Breast epithelium (tissue), 4 donors: ENCODE measurements at places on chromosomes 1 and 21. TPM values are rescaled to one million over a fixed set of nuclear protein-coding genes. Genes with fewer than 3 reads are reported as not detected.

The TMEM63A gene
- 69.6 TPM for total RNA-seq

The LINGO4 gene
- 0.33 TPM for total RNA-seq

The PPFIA4 gene
- total RNA-seq = 0.80 TPM

DNA sequence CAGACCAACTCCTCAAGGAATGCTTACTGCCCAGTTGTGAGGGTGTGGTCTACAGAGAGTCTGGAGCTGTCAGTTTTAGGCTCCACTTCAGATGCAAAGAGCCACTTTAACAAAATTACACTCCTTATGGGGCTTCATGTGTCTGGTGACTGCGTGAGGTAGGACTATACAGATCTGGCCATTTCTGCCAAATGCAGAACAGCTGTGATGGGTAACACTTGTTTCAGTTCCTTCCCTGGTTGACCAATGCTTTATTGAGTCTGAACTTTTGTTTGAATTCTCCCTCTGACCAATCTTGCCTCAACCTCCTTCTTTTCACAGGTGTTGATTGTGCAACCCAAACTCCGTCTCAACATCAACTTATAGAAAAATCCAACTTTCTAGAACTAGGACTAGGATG is 181.2 kb downstream of the OMA1 start:
- H3K4me3 ChIP-seq = no peak overlapping the region
- no peaks in the 10 kb centered on the region for H3K27me3 ChIP-seq
- no peak for DNase-seq
- no peaks in the 10 kb centered on the region for H3K36me3 ChIP-seq
- no peaks in the 10 kb centered on the region for H3K4me1 ChIP-seq
- no peak overlapping the region for H3K27ac ChIP-seq

DNA sequence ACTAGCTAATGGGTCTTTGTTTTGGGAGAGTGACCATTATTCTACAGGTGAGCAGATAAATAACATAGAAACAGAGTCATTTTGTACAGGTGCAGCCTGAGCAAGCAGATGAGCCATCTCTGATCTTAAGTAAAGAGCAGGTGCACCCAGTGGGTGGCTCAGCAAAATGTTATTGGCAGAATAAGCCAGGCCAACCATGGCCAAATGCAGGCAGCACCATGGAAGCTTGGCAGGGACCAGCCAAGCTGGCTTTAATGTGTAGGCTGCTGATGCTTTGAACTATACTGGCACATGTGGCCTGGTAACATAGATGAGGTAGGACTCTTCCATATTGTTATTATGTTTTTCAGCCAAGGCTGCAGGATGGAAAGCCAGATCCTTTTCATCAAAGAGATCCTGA is 553.3 kb upstream of the ZRANB2 start:
- no peaks in the 10 kb centered on the region for H3K4me1 ChIP-seq
- no peak for DNase-seq
- no peaks in the 10 kb centered on the region for H3K27me3 ChIP-seq
- no peaks in the 10 kb centered on the region for H3K36me3 ChIP-seq
- H3K4me3 ChIP-seq = no peak overlapping the region

- H3K27ac ChIP-seq = no peak overlapping the region
- no peaks in the 10 kb centered on the region for H3K36me3 ChIP-seq
- no peak for DNase-seq
Measured at GRCh38 chr1:6459850-6460265, 6.1 kb downstream of the TNFRSF25 start.

DNA sequence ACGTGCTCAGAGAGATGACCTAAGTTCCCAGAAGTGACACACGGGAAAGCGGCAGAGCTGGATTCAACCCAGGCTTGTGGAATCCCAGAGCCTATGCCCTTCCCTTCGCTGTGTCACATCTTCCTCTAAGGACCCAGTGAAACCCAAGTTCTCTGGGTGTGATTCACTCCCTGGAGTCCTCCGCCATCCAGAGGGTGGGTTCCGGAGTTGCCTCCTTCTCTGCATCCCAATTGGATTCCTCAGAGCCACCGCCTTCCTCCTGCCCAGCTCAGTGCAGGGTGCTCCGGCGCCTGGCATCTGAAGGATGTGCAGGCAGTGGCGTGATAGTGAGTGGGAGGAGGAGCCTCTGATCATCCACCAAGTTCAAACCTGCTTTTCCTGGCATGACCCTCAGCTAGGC is 20.7 kb upstream of the RCC2 start:
- no peak overlapping the region for H3K27ac ChIP-seq
- H3K27me3 ChIP-seq = peaks cover 3% of the 10 kb centered on the region
- H3K4me3 ChIP-seq = no peak overlapping the region
- DNase-seq = peak; percentile 46

GRCh38 chr1:32623775-32624174 is 26.6 kb downstream of the ZBTB8OS start:
- no peaks in the 10 kb centered on the region for H3K36me3 ChIP-seq
- no peaks in the 10 kb centered on the region for H3K27me3 ChIP-seq
- no peak overlapping the region for H3K27ac ChIP-seq

DNA sequence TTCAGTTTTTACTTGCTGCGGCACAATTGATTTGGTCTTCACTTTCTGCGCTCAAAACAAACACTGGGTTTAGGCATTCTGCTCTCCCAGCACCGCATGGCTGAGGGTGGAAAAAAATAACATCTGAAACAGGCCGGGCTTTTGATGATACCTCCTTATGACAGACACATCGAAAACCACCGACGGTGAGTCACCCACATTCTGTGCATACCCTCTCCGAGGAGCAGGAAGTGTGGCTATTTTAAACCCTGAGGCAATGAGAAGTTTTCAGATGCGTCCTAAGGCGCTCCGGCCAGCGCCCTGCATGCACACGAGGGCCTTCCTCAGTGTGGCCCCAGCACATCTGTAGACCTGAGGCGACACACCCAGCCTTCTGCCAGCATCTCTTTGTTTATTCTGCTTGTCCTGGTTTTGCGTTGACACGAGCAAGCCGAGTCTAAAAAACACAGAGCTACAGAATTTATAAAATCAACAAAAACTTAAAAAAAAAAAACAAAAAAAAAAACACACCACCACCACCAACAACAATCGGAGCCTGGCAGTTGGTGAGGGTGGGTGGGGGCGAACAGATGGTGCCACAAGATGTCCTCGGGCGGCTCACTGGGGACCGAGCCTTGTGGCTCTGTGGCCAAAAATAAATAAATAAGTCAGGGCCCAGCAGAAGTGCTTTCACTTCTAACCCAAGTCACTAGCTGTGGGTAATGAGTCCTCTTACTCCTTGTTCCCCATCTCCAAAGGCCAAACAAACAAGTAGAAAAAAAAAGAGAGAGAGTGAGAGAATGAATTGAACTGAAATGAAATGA is 162.6 kb upstream of the IRF2BP2 start:
- no peaks in the 10 kb centered on the region for H3K4me1 ChIP-seq
- peak overlapping the region; percentile 65 for H3K27ac ChIP-seq
- H3K4me3 ChIP-seq = no peak overlapping the region
- DNase-seq = peak; percentile 85
- H3K27me3 ChIP-seq = peaks cover 12% of the 10 kb centered on the region

DNA sequence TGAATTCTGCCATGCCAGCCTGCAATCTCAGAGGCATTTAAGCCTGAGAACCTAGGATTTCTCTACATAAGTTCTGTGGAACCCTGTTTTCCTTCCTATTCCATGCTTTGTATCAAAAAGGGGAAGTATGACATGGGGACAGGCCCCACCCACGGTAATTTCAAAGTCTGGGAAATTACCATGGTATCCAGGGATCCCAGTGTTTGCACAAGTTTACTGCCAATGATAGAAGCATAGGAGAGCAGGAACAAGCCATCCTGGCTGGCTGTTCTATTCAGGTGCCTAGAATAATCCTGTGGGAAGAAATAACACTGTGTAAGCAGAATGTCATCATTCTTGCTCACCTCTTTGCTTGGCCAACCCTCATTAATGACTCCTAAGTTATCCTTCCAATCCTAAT is 53.8 kb upstream of the ATP1B1 start:
- H3K27me3 ChIP-seq = no peaks in the 10 kb centered on the region
- no peak overlapping the region for H3K27ac ChIP-seq
- no peak for DNase-seq
- H3K4me3 ChIP-seq = no peak overlapping the region
- no peaks in the 10 kb centered on the region for H3K4me1 ChIP-seq
- H3K36me3 ChIP-seq = no peaks in the 10 kb centered on the region

- no peaks in the 10 kb centered on the region for H3K36me3 ChIP-seq
- no peaks in the 10 kb centered on the region for H3K27me3 ChIP-seq
- no peak overlapping the region for H3K27ac ChIP-seq
- H3K4me1 ChIP-seq = no peaks in the 10 kb centered on the region
Measured at GRCh38 chr1:29839726-29840125, 603.4 kb downstream of the PTPRU start.
